ENCODE measurements at places on chromosomes 16 and 17.

- DNase-seq: no peak
These were observed 124.9 kb downstream of the WSCD1 start for GRCh38 chr17:6195123-6195522.

GRCh38 chr16:4529085-4530060 is 9.2 kb downstream of the CDIP1 start:
- DNase-seq: no peak

DNA sequence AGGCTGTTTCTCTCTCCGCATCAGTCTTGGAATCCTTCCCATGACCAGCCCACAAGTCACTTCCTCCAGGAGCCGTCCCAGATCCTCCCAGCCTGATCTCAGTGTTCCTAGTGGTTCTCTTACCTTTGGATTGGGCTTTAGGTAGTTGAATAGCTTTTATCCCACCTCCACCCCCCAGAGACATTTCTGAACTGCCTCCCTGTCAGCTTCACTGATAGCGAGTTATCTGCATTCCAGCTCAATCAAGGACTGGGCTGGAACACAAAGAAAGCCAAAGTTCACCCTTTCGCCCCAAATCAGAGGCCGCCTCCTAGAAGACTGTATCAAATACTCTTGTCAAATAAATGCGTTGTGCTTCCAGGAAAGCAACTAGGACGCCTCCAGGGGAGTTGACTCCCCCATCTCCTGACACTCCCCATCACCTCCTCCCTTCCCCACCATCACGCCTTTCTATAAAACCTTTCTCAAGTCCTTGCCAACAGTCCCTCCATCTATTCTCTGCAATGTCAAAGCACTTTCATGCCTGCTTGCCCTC is 72.7 kb downstream of the TMEM132E start:
- no peak for DNase-seq

DNA sequence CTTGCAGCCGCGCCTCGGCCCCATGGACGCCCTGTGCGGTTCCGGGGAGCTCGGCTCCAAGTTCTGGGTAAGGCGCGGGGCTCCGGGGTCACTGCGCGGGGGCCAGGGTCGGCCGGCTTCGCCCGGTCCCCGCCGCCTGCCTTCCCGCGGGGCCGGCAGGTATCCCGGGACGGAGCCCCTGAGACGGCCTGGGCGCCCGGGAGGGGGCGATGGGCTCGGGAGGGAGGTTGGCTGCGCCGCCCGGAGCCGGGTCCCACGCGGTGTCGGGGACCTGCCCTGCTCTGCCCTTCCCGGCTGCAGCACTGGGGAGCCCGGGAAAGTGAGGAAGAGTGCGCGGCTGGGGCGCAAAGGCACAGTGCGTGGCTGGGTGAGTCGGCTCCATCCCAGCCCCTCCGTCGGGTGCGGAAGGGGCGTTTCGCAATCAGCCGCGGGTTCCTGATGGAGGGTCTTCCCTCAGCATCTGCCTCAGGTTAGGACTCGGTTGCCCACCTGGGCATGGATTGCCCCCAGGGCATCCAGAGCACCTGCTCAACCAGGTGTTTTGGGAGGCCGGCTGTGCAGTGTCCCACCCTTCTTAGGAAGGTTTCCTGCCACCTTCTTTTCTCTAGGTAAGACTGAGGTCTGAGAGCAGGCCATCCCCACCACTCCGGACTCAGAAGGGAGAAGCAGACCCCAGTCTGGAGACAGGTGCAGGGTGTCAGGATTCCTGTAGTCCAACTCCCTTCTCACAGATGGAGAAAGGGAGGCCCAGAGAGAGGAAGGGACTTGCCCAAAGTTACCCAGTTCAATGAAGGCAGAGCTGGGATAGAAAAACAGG is 442 bp downstream of the ABCC3 start:
- no peak for DNase-seq

DNA sequence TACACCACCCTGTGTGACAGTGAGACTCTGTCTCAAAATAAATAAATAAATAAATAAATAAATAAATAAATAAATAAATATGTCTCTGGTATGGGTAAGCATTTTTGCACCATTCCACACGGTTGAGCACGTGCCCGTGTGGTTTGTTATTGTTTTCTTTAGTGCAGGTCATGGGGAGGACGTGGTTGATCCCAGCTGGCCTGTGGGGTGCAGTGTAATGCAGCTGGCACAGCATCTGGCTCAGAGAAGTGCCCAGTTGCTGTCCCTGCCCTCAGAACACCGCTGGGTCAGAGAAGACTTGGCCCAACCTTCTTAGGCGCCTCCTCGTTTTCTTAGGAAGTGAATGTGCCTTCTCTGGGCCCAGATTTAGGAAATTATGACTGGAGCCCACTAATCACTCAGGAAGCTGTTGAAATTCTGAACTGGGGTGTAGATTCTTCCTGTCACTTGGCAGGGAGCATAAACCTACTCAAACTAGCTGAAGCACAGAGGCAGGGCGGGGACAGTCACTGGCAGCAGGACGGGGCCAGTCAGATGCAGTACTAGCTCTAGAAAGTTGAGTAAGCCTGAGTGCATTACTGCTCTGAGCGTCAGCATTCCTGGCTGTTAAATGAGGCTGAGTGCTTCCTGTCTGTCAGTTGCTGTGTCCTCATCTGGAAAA is 85.9 kb downstream of the SNX29 start:
- DNase-seq: no peak

- DNase-seq: no peak
These were observed 13.9 kb upstream of the KDM8 start for GRCh38 chr16:27189335-27189972.

GRCh38 chr17:27985306-27985705 is 57.2 kb upstream of the NLK start:
- DNase-seq: no peak

DNA sequence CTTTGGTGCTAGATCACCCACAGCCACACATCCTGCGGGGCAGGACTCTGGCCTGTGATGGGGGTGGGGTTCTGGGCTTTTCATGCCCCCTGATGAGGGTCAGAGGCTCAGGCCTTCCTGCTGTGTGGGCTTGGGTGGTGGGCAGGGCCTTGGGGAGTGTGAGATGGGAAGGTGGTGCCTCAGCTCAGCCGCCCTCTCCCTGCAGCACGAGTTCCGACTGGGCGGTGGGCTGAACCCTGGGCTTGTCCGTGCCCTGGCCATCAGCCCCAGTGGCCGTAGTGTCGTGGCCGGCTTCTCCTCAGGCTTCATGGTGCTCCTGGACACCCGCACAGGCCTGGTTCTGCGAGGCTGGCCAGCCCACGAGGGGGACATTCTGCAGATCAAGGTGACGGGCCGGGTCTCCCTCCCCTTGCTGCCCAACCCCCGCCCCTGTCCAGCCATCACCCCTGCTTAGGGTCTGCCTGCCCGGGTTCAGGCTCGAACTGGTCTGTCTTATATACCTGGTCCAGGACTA is 6.8 kb upstream of the SERPINF2 start:
- no peak for DNase-seq

DNA sequence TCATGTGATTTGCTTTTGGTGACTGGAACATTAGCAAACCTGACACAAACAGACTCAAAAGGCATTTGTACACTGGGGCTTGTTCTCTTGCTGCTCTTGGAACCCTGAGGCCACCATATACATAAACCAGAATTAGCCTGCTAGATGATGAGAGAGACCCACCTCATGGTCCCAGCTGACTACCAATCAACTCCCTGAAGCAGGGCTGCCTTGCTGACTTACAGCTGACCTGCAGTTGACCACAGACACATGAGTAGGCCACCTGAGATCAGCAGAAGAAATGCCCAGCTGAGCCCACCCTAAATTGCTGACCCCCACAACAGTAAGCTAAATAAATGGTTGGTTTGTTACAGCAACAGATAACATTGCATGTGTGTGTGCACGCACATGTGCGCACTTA is 28.7 kb downstream of the BRIP1 start:
- DNase-seq: no peak

GRCh38 chr17:48612456-48612853 is 1.6 kb upstream of the HOXB7 start:
- no peak for DNase-seq

GRCh38 chr17:74623693-74624093 is at the start of gene CD300E:
CD300E (minus strand) TSS chr17:74623738; CDS start chr17:74623621, 117 bp downstream.
- DNase-seq: no peak

GRCh38 chr16:74107795-74108610 is 188.6 kb upstream of the PSMD7 start:
- no peak for DNase-seq

- no peak for DNase-seq
These were observed 11.0 kb downstream of the CSF3 start for GRCh38 chr17:40025991-40026815.

Measured in cortex of kidney (tissue), 1 donor.